ENCODE measurements at places on chromosomes 2 and 18.

DNA sequence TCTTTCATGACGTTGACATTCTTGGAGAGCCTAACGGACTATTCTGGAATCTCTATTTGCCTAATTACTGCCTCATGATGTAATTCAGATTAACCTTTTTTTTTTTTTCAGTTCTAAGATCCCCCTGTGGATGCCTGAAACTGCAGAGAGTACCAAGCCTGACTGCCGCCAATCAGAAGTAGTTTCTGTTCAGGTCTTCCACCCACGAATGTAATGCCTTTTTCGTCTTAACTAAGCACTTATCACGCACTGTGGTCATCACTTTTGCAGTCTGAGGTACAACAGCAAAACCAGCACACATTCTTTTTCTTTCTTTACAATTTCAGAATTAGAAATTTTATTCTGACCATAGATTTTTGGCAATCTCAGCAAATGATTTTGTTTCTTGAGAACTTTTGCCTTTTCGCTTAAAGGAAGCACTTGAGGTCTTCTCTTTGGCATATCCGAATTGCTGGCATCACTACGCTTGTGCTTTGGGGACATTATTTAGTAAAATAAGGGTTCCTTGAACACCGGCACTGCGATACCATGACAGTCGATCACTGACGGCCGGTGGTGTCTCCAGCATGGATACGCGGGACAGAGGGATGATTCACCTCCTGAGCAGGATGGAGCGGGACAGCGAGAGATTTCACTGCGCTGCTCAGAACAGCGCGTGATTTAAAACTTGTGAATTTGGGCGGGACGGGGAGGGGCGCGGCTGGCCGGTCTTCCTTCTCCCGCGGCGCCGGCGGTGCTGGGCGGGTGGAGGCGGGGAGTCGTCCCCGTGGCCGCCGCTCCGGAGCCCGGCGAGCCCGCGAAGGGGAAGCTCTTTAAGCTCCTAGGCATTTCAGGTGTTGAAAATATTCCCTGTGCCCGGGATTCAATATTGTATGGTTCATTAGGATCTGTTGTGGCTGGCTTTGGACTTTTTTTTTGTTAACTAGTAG, 32.0 kb upstream of the GPR55 start:
- DNase-seq: no peak

- no peak for DNase-seq
These were observed 274.3 kb upstream of the FBXO11 start for GRCh38 chr2:48180557-48180956.

DNA sequence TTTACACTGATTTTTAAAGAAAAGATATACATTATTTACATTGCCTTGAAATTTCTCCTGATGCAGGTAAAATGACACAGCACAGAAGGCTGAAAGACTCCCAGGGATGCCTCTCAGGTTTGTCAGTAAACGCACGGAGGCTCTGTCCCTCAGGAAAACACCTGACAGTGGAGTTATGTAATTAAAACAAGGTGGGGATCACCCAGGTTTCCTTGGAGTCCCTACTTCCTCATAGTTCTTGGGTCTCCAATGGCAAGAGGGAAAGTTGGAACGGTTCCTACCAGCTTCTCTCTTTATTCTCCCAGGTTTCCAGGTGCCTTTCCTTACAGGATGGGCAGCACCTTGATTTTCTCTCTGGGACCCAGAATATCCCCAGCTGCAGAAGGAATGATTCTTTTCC, 654.8 kb downstream of the SLC4A3 start:
- DNase-seq: no peak

- DNase-seq: no peak
These were observed 479.1 kb downstream of the MBD2 start for GRCh38 chr18:53745224-53745967.

- no peak for DNase-seq
These were observed 8.2 kb upstream of the SMARCAL1 start for GRCh38 chr2:216404010-216404618.

DNA sequence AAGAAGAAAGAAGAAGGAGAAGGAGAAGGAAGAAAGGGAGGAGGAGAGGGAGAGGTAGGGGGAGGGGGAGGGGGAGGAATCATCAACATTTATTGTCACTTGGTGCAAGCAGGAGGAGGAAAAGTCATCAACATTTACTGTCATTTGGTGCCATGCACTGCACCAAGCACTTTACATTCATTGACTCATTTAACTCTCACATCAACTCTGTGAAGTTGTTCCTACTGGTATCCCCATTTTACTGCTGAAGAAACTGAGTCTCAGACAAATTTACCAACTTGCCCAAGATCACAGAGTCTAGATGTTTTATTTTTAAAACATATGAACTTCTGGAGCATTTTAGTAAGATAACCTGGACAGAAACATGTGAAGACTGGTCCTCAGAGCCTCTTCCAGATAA, 46.7 kb upstream of the NEB start:
- DNase-seq: no peak

GRCh38 chr2:65436824-65437221, 4.4 kb upstream of the SPRED2 start:
- DNase-seq: no peak

DNA sequence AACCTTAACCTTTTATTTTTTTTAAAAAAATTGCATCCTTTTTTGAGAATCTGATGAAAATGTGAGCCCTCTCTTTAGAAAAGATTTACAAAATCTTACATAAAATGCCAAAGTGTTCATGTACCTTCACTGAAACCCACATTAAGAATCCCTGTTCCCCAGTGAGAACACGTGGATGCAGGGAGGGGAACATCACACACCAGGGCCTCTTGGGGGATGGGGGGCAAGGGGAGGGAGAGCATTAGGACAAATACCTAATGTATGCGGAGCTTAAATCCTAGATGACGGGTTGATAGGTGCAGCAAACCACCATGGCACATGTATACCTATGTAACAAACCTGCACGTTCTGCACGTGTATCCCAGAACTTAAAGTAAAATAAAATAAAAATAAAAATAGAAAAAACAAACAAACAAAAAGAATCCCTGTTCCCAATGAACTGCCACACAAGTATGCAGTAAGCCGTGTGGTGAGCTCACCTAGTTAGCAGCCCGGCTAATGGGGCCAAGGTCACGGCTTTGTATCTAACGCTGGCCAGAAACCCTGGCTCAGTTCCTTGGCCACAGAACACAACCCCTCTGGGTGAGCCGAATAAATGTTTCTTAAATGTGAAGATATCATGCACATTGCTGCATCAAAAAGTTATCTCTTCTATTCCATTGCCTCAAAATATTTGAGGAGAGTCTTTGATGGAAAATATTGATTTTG, 41.4 kb downstream of the CHST9 start:
- no peak for DNase-seq

DNA sequence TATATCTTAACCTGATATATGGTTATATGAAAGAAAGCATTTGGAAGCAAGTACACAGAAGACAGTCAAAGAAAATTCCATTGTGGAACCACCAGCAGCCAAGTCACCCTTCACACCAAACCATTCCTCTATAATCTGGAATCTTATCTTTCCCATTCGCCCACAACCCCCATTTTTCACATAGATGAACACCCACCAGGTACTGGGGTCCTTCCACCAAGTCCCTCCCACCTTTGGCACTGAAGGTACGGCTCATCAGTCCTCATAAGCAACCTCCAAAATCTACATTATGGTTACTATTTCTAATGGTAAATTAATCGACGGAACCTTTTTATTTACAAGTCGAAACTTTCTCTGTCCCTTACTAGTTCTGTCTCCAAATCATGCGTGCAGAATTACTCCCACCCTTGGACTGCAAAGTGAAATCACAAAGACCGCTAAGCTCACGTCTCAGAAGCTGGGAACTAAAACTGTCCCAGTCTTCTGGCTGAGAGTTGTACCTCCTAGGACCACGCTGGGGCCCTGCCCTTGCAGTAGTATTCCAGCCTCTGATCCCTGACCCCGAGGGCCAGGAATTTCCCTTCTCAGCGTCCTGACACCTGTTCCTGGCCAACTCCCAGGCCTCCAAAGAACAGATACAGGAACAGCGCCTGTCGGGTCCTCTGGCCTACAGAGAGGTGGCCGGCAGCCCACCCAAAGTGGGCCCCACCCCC, 702 bp downstream of the OLA1 start:
- DNase-seq: no peak

DNA sequence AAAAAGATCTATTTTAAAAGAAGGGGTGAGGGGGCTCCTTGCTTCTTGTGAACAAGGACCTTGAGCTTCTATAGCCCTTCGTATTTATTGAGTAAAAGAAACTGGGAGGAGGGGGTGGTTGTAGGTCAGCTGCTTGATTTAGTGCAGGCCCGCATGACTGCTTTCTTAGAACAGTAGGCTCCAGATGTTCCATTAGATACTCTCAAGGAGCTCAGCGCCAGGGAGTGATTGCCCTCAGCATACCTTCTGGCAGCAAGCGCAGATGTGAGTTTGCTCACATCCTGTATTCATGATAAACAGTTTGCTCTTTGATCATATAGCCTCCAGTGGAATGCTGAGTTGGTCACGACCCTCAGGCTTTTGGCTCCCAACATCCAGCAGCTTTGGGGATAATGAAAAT, 108.9 kb upstream of the XPO1 start:
- DNase-seq: no peak
